Common myeloid progenitor, CD34-positive (primary cell): ENCODE measurements at places on chromosomes 7 and 10.
A peak's percentile ranks its signal among the peaks of the same experiment; 100 is the strongest.

DNA sequence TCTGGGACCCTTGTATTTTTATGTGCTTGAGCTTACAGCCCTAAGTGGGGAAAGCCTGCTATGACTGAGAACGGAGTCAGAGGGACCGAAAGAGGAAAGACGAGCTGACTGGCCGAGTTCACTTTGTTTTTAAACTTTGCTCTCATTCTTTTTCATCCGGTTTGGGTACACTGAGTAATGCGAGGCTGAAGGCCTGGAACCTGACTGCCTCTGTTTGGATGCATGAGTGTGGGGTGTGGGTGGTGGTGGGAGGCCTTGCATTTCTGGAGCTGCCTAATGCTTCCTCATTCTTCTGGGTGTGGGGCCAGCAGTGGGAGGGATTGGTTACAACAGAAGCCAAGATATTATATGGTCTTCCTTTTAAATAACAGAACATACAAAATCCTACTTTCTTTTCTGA lies 155.5 kb downstream of the BUB3 start:
- no peak for DNase-seq

DNA sequence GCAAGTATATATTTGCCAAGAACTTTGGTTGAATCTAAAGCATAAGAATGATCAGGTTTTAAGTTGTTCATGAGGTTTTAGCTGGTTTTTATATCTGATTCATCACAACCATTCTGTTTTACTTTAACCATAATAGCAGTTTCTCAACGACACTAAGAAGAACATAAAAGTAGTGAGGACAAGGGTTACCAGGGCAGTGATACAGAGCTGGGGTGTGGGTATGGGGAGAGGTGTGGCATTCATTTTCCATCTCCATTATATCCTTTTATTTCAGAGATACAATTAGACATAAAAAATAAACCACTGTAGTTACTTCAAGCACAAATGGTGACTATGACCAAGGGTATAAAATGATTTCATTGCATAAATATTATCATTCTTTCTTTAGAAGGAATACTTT lies 149.8 kb upstream of the STEAP4 start:
- no peak for DNase-seq

DNA sequence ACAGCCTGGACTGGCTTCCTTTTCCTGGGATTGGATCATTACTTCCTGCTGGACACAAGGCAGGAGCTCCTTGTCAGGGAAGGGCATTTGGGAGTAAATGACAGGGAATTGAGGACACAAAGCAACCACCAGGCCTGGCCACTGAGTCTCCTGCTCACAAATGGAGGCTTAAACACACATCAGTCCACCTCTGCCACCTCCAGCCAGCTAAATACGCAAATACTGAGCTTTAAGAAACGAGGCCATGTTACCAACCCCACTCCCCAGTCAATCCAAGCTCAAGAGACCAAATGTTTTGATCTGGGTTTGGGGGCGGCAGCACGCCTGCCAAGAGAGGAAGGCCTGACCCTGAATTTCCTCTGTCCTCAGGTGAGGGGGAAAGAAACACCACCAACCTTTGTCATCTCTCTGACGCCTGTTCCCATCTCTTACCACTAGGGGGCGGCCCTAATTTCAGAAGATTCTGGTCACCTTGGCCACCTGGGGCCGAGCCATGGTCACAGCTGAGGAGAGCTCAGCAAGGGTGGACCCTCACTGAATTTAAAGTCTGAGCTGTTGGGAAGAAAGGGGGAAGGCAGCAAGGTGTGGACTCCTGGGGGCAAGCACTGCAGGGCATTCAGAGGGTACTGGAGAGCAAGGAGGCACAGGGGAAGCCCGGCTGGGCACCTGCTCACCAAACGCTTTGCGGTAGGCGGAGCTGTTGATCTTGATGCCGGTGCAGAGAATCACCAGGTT lies 16.5 kb downstream of the AIFM2 start:
- peak; percentile 48 for DNase-seq

DNA sequence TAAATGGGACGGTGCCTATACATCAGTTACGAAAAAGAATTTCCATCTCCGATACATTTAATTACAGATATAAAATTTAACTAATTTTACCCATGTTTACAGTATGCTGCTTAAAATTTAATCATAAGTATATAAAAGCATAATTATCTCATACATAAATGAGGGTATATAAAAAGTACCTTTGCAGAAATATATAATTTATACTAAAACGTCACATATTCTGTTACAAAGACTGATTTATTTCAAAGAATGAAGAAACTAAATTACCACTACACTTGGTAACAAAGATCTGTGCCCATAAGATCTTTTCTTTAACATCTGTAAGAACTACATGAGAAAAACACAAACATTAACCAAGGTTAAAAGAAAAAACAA lies 2.8 kb downstream of the DOCK4 start:
- DNase-seq = no peak

DNA sequence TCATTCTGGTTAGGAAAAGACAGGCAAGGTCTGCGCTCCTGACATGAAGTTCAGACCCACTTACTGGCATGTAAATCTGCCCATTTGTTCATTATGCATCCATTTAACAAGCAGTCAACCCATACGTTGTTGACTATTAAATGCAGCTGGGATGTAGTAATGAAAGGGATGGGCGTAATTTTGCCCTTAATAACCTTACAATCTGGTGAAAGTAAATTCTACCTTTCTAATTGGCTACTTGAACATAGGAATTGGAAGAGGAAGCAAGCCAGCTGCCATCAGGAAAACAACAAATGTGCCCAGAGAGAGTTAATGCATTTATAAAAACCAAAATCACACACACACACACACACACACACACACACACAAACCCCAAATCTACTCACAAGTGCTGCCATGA lies 170.2 kb upstream of the PITRM1 start:
- DNase-seq = no peak

GRCh38 chr10:87593702-87594101 lies 66.0 kb upstream of the PAPSS2 start:
- DNase-seq = no peak

DNA sequence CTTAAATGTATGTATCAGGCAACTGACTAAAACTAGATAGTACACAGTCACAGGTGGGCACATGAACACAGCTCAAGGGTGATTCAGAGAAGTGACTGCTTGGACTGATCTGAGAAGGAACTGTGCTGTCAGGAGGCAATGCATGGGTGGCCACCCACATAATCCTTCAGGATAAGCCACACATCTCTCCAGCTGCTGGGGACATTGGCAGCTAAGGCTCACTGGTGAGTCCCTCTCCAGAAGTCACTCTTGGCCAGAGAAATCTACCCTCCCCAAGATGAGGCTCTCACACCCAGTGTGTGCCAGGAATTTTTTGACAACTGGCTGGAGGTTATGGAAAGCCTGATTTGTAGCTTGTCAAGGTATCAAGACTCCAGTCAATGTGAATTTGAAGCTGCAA lies 302.4 kb upstream of the NEBL start:
- DNase-seq = no peak

DNA sequence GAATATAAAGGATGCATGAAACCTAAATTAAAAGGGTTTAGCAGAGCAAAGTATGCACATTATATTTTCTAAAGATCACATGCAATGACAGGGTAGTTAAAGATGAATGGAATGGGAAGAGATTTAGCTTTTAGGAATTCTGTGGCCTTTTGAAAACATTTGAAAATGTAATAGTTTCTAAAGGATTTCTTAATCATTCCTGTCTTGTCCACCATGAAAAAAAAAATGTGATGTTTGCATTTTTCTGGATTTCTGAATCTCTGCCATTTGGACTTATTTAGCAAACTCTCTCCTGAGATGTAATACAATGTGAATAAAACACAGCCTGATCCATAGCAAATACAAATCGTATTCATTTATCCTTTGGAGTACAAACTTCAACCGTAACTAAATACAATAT lies 126.6 kb upstream of the RAB11FIP2 start:
- DNase-seq = no peak
